Osteocyte (in vitro differentiated cells): ENCODE measurements at places on chromosomes 1 and 21. TPM values are rescaled to one million over a fixed set of nuclear protein-coding genes. Genes with fewer than 3 reads are reported as not detected.

DNA sequence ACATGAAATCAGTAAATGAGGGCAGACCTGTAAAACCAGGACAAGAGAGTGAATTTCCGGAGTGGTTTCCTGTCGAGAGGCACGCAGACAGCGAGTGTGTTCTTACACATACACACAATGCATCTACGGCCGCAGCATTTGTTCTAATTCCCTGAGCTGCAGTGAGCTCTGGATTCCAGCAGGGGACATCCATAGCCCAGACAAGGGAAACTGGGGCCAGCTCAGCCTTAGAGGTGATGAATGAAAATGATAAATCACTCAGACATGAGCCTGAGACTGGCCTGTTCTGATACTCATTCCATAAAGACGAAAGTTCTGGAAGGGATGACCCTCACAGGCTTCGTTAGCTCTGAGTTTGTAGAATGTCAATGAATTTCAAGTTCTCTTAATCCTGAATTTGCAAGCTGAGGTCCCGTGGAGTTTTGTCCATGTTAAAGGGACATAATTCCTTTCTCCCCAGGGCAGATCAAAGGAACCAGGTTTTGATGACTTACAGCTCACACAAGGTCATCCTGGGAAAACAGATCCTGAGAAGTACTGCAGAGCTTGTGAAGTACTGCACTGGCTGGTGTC lies 207.9 kb upstream of the C1orf87 start:
- peak; percentile 85 for DNase-seq

GRCh38 chr1:228204958-228205357 lies 2.9 kb upstream of the OBSCN start:
- no peak for DNase-seq

DNA sequence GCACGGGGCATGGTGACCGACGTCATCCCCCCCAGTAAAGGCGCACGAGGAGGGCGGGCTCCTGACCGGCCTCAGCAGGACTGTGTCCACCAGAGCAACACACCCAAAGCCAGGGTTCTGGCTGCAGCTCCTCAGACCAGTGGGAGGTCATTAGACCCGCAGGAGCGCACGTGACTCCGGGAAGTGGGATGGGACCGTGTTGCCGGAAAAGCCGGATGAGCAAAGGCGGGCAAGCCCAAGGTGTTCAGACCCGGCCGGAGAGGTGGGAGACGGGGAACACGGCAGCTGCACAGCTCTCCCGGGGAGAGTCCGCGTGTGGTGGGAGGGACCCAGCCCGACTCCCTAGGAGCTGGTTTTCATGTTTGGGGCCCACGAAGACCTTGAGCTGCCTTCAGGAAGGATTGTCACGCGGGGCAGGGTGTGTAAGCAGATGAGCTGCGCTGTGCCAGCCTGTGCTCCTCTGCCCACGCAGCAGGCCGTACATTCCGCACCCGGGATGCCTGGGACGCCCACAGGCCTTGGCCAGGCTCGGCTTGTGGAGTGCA lies 20.6 kb upstream of the TRAPPC10 start:
- no peak for DNase-seq

GRCh38 chr1:183180634-183181056 lies 5.4 kb upstream of the LAMC2 start:
- DNase-seq = no peak

GRCh38 chr1:52531249-52531872 lies 21.5 kb downstream of the TUT4 start:
- DNase-seq = no peak

- no peak for DNase-seq
Measured at GRCh38 chr1:225890346-225891228, 1.6 kb upstream of the LEFTY1 start.

GRCh38 chr1:234608025-234608910 lies 1.7 kb downstream of the IRF2BP2 start:
- DNase-seq = no peak

- DNase-seq = no peak
Measured at GRCh38 chr21:42163511-42163863, 55.5 kb upstream of the ABCG1 start.

GRCh38 chr1:6507037-6507428 lies 15.6 kb upstream of the PLEKHG5 start:
- DNase-seq = no peak

PRR9 gene
- total RNA-seq = not detected in 2 replicates

POMGNT1 gene
- 76.8 and 88.9 TPM in 2 replicates for total RNA-seq
